Choroid plexus epithelial cell (primary cell): ENCODE measurements at places on chromosomes 4 and X.
A peak's percentile ranks its signal among the peaks of the same experiment; 100 is the strongest.

DNA sequence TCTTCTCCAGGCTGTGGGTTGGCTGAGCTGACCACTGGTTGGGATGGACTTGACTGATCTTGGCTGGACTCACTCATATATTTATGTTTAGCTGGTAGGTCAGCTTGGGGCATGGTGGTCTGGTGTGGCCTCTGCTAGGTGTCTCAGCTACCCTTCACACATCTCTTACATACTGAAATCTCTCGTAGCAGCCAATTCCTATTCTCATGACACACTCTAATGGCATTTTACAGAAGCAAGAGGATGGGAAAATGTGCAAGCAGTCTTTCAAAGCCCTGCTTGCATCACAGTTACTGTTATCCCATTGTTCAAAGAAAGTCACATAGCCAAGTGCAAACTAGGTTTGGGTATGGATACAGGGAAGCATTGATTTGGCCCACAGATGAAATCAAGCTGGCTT, 55.5 kb upstream of the PCDH18 start:
- no peak for DNase-seq

DNA sequence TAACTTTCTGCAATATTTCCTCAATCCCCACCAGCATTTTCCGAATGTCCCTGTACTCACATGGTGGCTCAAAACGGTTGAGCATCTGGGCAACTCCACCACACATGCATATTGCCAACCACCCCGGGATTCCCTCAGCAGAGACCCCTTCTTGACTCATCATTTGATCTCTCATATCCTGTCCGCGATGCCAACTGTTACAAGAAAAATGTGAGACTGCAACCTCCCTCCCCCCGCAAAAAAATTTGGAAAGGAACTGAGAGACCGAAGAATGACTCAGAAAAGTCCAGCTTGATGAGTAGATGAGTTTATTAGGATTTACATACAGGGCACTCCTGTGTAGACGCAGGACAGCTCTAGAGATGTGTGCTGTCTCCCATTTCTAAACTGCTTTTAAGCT, 561.4 kb downstream of the ZIC3 start:
- DNase-seq: no peak

- DNase-seq: no peak
Measured at GRCh38 chr4:117700111-117700892, 334.0 kb upstream of the NDST3 start.

- peak; percentile 17 for DNase-seq
Measured at GRCh38 chr4:77819404-77819842, 255 bp upstream of the CNOT6L start.

DNA sequence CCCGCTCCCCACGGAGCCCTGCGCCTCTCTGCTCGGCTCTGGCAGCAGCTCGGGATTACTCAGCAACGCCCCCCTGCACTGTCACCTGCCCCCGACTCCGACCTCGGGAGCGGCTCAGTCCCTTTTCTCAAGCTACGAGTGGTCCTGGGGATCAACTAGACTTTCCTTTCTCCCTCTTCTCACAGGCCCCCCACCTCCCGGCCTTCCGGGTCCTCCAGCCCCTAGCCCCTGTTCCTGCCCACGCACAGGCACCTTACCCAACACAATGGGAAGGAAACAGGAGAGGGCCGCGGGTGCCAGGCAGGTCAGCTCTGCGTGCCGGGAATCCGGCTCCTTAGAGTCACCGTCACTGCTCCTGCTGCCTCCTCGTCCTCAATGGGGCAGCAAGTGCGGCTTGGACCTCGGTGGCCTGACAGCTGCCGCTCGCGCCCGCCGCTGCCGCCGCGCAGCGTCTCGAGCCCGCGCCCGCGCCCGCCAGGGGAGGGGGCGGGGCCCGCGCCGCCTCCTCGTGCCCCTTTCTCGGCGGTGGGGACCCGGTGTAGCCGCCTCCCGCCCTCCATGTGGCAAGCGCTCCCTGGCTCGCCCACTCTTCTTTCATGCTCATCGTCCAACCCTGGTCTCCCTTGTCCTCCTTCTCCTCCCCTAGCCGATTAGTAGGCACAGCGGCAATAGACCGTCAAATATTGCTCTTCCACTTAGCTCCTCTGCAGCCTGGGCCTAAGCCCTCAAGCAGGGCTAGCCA, at the start of gene RAB9B:
Gene RAB9B (minus strand): TSS at position 455 of the 742 bp plus-strand sequence. CDS start 6,473 bp downstream, outside the sequence.
- DNase-seq: peak; percentile 52

- DNase-seq: peak; percentile 1
Measured at GRCh38 chr4:167233685-167234315, 494 bp downstream of the SPOCK3 start.

- no peak for DNase-seq
Measured at GRCh38 chr4:30722359-30723200, 2.4 kb downstream of the PCDH7 start.

GRCh38 chrX:21870494-21870893, 14.7 kb downstream of the YY2 start:
- DNase-seq: no peak

DNA sequence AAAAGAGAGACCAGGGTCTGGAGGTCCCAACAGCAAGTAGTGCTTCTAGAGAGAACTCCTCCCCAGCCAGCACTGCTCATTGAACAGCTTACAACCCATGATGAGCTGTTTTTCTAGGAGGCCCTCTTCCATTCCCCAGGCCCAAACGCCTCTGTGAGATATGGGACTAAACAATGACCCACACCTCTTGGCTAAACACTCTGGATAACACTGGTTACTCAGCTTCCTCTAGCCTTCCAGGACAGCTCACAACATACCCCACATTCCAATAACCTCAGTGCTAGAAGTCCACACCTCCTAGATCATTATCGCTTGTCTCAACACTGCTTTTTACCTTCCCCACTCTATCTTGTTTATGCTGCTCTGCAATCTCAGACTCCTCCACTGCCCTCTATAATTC, 35.4 kb upstream of the PGRMC2 start:
- DNase-seq: peak; percentile 84

DNA sequence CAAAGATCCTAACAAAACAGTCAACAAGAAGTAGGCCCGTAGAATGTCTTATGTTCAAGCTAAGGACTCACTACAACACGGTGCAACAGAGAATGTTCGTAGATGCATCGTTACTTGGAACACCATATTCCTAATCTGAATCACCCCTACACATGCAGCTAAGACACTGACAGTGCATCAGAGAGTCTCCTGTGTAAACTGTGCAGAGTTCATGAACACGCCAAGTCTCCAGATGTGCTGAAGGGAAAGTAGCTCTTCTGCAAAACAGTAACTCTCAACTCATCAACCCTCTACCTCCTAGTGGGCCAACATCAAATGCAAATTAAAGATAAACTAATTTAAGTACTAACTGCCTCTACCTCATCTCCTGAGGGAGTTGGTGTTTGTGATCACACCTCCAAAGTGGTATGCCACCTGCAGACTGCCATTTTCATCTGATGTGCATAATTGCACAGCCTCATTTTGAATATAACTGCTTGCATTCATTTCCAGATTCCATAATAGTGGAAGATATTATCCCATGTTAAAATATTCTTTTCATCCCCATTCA, 73.5 kb downstream of the MOSPD2 start:
- DNase-seq: no peak

DNA sequence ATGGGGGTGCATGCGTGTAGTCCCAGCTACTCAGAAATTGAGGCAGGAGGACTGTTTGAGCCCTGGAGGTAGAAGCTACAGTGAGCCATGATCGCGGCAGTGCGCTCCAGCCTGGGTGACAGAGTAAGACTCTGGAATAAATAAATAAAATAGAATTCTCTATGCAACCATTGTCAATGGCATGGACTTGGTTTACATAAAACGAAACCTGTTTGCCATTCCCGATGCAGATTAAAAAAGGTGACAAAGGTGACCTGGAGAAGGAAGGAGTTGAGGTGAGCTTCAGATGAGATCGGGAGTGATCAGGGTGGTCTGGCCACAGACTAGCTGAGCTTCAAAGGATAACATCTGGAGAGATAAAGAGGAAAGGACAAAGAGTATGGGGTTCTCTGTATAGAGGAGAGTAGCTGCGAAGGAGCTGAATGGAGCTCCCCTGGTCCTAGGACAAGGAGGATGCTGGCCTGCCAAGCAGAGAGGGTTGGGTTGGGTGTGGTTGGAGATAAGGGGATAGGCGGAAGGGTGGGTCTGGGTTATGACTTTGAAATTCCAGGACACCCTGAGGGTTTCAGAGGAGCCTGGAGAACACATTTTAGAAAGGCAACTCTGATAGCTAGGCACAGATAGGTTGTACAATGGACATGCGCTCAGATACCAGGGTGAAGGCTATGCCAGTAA, 98.6 kb downstream of the RBM47 start:
- DNase-seq: no peak

- DNase-seq: no peak
Measured at GRCh38 chr4:37445023-37445422, 200.5 kb downstream of the NWD2 start.

GRCh38 chrX:23610495-23610894, 56.8 kb upstream of the PRDX4 start:
- DNase-seq: no peak

- no peak for DNase-seq
Measured at GRCh38 chr4:110183058-110183457, 15.4 kb downstream of the ELOVL6 start.

DNA sequence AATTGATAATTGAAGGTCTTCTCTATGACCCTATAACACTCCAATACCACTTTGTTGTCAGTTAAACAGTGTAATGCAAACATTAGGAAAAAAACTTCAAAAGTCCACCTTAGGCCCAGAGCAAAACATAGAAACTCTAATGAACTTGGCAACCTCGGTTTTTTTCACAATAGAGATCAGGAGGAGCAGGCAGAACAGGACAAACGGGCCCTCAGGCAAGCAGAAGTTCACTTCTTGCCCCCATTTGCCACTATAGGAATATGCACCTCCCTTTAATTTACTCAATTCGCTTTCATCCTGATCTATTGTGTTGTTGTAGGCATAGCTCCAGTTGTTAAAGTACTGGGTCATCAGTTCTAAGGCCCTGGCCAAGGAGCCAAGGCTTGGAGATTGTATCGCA, 18.2 kb downstream of the ACOX3 start:
- no peak for DNase-seq

- DNase-seq: no peak
Measured at GRCh38 chrX:99901091-99901490, 509.0 kb downstream of the PCDH19 start.

DNA sequence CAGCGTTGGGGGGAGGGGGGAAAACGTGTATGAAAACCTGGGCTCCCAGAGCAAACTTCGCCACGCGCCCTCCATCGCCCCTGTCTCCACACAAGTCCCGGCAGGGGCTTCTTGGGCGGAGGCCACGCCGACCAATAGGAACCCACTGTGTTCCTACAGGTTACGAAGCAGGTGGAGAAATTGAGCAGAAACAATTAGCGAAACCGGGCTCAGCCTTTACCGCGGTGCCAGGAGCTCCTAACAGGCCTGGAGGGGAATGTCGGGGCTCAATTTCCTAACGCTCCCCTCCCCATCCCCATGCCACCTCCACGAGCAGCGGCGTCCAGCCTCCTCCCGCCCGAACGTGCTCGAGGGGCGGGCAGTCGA, 589 bp upstream of the KIT start:
- no peak for DNase-seq

DNA sequence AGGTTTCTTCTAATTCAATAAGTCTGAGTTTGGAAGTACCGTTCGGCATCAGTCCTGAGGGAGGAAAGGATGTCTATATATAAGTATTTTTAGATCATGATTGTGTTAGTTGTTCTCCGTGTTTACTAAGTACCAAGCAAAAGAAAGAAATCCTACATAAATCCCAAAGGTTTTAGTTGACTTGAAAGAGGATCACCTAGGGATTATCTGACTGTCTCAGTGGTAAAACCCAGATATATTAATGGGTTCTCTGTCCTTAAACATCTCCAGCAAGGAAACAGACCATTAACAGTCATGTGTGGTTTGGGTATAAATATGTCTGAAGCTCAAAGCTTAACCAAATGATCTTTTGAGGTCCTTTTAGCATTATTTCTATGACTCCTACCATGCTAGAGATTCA, 207.1 kb upstream of the RASGEF1B start:
- no peak for DNase-seq

GRCh38 chrX:31508338-31508737, 436.5 kb upstream of the FTHL17 start:
- DNase-seq: peak; percentile 66

- no peak for DNase-seq
Measured at GRCh38 chrX:149504226-149504914, 736 bp downstream of the IDS start.

DNA sequence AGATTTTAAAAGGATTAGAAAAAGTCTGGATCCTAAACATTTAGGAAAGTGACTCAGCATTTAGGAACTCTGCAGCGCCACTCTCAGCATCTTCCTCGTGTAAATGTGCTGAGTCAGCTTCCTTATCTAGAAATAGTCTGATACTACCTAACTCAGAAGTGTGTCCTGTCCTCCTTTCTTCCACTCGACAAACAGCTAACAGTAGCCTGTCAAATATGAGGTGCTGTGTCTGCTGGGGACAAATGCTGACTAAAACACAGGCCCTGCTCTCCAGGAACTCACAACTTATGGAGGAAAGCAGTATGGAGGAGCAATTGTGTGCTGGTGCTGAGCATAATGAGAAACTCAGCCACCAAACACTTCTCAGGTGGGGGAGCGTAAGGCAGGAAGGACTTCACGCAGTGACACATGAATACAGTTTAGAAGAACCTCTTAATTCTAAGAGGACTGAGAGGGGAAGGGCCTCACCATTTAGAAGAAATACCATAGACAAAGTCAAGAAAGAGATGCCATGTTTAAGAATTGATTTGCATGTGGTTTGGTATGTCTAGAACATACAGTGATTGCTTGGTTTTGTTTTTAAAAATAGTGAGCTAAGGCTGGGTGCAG, 125.3 kb downstream of the SOWAHB start:
- peak; percentile 83 for DNase-seq
